ENCODE measurements at places on chromosomes 7 and 10.

- DNase-seq, result no peak
Measured at GRCh38 chr7:141691961-141692360, 10.0 kb downstream of the DENND11 start.

DNA sequence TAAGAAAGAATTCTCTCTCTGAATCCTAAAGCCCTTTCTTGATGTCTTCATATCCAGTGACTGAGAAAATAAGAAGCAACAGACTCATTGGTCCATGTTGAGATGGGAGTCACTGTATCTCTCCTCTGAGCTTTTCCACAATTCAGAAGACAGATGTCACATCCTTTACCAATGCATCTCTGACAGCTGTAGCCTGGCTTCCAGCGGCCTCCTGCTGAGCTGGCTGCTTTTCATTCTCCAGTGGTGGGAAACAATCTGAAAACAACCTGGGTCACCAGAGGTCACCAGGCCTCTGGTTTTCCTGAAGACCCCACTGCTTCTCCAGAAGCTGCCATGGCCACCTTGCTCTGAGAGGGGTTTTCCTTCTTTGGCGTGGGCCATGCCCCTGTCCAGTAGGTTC is 18.3 kb upstream of the RPA3 start:
- DNase-seq, result no peak

- DNase-seq, result no peak
Measured at GRCh38 chr7:143490717-143491306, 13.1 kb downstream of the TAS2R41 start.

DNA sequence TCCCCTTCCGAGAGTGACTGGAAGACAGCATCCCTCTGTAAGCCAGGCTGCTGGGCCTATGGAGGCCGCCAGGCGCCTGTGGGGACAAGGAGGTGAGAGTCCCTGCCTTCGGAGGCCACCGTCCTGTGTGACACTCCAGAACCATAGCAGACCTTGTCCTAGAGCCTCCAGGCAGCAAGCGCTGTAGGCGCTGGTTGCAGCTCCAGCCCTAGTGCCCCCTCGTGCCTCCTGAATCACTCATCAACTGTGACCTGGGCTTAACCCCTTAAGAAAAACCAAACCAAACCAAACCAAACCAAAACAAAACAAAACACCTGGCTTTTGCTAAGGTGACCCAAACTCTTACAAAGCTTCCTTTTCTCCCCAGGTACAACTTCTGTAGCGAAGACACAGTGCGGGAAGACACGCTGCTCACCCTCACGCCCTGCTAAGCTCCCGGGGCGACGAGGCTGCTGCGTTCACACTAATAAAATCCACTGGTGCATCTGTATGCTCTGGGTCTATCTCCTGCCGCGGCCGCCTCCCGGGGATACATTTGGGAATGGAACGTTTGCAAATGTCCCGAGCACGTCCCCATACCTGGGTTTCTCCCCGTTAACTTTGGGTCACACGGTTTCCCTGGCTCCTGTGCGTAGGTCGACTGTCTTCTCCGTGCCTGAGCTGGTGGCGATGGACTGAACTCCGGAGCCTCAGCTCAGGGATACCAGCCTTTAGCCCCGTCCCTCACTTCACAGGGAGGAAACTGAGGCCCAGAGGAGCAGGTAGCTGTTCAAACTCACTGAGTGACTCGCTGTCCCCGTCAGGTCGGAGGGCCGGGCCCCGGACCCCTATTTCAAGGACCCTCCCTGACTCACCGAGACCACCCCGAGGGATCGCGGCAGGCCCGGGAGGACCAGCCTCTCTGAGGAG is 11.8 kb upstream of the PNLIPRP2 start:
- no peak for DNase-seq

All from amygdala (tissue), 56 donors.